Osteoblast (primary cell): ENCODE measurements at places on chromosomes 13 and 19. TPM values are rescaled to one million over a fixed set of nuclear protein-coding genes. Genes with fewer than 3 reads are reported as not detected.

DNA sequence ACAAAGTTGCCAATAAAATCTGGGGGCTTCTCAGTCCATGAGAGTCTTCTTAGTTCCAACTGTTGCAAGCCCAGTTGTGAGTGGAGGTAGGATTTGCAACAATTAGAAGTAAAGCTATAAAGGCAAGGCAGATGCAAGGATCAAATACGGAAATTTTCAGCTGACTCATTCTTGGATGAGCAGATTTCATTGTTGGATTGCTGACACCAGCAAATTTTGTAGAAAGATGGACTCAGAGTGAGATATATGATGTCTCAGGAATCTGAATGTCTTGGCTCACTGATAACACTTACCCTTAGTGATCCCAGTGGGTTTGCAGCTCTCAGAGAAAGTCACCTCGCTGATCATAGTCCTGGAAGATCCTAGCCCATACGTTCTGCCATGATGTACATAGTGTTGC lies 209.0 kb downstream of the GPC6 start:
- no peak overlapping the region for H3K27ac ChIP-seq
- no peaks in the 10 kb centered on the region for H3K27me3 ChIP-seq
- H3K4me1 ChIP-seq, result no peaks in the 10 kb centered on the region
- no peak for DNase-seq
- H3K36me3 ChIP-seq, result no peaks in the 10 kb centered on the region

Gene FCGBP
- total RNA-seq, result under 0.01 TPM in 2 replicates

DNA sequence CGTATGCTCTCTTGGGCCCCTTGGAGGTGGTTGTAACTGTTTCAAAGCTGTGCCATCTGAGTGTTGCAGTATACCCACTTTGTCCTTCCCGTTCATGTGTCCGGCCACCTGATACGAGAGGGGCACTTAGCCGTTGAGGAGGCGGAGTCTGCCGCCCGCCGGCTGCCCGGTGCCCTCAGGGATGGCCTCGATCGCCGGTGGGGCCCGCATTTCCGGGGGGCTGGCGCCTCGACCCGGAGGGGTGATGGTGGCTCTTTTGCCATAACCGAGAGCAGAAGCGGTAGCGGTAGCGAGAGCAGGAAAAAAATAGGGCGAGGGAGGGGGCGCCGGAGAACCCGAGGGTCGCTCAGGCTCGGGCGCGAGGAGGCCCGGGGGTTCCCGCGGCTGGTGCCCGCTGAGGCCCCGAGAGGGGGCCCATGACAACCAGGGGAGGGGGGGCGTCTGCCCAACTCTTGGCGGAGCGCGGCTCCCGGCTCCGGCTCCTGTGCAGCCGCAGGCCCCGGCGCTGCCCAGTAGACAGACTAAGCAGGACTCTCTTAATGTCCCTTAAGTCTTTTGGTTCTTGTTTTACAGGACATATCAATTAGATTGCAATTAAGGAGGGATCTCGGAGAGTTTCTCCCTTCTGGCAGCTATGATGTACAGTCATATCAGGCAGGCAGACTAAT lies 342.7 kb upstream of the SGCG start:
- H3K27me3 ChIP-seq, result no peaks in the 10 kb centered on the region
- no peak overlapping the region for H3K27ac ChIP-seq
- H3K4me3 ChIP-seq, result no peak overlapping the region
- no peaks in the 10 kb centered on the region for H3K4me1 ChIP-seq
- DNase-seq, result no peak

GRCh38 chr13:105918842-105919741 lies 616.4 kb downstream of the EFNB2 start:
- no peaks in the 10 kb centered on the region for H3K36me3 ChIP-seq
- no peaks in the 10 kb centered on the region for H3K27me3 ChIP-seq
- H3K4me3 ChIP-seq, result peak overlapping the region; percentile 2
- DNase-seq, result peak; percentile 67

DNA sequence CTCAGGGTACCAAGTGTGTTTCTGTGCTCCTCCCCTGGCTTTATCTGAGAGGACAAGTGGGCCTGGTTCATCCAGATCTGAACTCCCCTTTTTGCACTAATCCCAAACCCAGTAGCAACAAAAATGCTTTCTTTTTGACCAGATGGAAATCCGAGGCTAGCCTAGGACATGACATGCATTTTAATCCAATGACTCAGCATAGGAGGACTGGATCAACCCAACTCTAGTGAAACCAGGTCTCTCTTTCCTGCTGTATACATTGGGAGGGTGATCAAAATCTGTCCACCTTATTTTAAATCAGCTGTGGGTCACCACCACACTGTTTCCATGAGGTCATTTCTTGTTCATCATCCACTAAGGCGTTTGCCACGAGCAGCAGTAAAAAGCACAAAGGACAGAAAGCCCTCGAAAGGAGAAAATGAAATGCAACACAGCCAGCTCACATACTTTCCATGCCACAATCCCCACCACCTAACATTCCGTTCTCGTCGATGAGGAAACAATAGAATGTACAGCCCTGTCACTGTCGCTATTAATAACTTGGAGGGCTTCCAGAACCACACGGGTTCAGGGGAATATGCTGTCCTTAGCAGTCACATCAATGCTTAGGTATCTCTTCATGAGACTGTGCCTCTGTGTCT lies 543.0 kb downstream of the IRS2 start:
- H3K4me3 ChIP-seq, result peak overlapping the region; percentile 58
- no peak for DNase-seq
- no peaks in the 10 kb centered on the region for H3K36me3 ChIP-seq
- peaks cover 17% of the 10 kb centered on the region for H3K4me1 ChIP-seq
- peak overlapping the region; percentile 92 for H3K27ac ChIP-seq

DNA sequence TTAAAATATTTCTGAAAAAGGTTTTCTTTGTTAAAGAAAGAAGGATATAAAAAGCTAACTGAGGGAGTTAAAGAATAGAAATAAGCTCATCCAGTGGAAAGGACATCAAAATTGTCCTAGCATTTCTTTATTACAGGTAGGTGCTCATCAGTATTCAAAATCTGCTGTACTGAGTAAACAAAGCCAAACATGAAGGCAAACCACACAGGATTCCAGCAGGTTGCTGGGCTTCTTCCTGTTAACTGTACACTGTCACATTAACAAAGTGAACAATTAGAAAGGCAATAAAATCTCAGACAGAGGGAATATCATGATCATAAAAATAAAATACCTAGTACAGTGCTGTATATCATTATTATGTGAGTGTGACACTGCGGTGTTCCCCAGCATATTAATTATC lies 1541.0 kb downstream of the SLITRK5 start:
- no peaks in the 10 kb centered on the region for H3K4me1 ChIP-seq
- no peak overlapping the region for H3K4me3 ChIP-seq
- H3K27me3 ChIP-seq, result no peaks in the 10 kb centered on the region
- H3K36me3 ChIP-seq, result no peaks in the 10 kb centered on the region
- DNase-seq, result no peak

- no peak overlapping the region for H3K27ac ChIP-seq
- H3K4me3 ChIP-seq, result no peak overlapping the region
- H3K27me3 ChIP-seq, result peaks cover 31% of the 10 kb centered on the region
- no peaks in the 10 kb centered on the region for H3K4me1 ChIP-seq
- H3K36me3 ChIP-seq, result no peaks in the 10 kb centered on the region
These were observed 11.5 kb downstream of the TM6SF2 start for GRCh38 chr19:19261350-19262189.

GRCh38 chr13:110330491-110331011 lies 23.5 kb downstream of the COL4A2 start:
- DNase-seq, result peak; percentile 93
- H3K36me3 ChIP-seq, result peaks cover 30% of the 10 kb centered on the region
- H3K4me1 ChIP-seq, result peaks cover 68% of the 10 kb centered on the region
- peak overlapping the region; percentile 94 for H3K27ac ChIP-seq
- no peaks in the 10 kb centered on the region for H3K27me3 ChIP-seq
- H3K4me3 ChIP-seq, result peak overlapping the region; percentile 38

GRCh38 chr13:95113601-95114000 lies 187.7 kb downstream of the ABCC4 start:
- H3K4me3 ChIP-seq, result no peak overlapping the region
- no peaks in the 10 kb centered on the region for H3K36me3 ChIP-seq
- no peak overlapping the region for H3K27ac ChIP-seq

DNA sequence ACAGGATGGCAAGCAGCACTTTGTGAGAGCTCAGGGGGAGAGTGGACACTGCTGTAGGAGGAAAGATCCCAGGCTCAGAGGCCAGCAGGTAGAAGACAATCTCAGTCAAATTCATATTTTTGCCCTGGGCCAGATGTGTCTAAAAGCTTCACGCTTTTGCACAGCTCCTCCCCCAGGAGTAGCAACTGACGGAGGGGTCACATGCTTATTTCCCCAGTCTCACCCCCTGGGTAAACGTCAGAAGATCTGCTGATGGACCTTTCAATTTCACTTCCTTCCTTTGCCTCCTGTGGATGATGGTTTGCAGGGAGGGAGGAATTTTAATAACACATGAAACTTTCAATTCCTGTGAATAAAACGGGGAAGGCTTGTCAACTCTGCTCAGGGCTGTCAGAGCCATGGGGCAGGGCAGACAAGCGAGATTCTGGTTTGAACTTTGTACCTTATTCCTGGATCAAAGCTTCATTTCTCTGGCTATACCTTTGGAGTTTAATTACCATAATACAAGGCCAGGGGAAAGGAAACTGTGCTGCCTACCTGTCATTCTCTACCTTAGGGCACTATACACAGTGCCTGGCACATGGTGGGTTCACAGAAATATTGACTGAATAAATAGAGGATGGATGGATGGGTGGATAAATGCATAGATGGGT lies 41.0 kb downstream of the POU4F1 start:
- no peaks in the 10 kb centered on the region for H3K4me1 ChIP-seq
- no peaks in the 10 kb centered on the region for H3K27me3 ChIP-seq
- DNase-seq, result no peak
- H3K4me3 ChIP-seq, result no peak overlapping the region
- no peak overlapping the region for H3K27ac ChIP-seq
